ENCODE measurements at places on chromosomes 1 and 21. TPM values are rescaled to one million over a fixed set of nuclear protein-coding genes. Genes with fewer than 3 reads are reported as not detected.

Gene SLC5A9
- total RNA-seq, result 1.1 TPM

Gene LCE2C
- total RNA-seq, result not detected

Gene ASTN1
- not detected for total RNA-seq

Gene PYHIN1
- 0.98 TPM for total RNA-seq

Gene F11R
- total RNA-seq, result 173 TPM

DNA sequence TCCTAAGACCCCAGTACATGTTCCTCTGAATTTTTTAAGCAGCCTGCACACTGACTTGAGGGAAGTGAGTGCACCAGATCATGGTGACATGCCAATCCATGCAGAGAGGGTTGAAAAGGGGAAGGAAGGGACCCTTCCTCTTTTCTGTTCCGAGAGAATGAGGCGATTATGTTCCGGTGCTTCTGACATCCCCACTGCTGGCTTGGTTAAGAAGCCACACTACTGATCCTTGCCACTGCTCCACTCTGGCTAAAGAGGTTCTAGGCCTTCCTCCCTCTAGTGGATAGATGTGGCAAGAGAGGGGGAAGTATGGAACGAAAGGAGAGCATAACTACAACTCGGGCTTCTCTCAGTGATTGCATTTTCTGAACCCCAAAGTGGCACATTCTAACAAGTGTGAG is 1.8 kb upstream of the CYB5R1 start:
- DNase-seq, result peak; percentile 68

- peak; percentile 30 for DNase-seq
Observed at GRCh38 chr1:95309031-95309471, 75.0 kb downstream of the RWDD3 start.

DNA sequence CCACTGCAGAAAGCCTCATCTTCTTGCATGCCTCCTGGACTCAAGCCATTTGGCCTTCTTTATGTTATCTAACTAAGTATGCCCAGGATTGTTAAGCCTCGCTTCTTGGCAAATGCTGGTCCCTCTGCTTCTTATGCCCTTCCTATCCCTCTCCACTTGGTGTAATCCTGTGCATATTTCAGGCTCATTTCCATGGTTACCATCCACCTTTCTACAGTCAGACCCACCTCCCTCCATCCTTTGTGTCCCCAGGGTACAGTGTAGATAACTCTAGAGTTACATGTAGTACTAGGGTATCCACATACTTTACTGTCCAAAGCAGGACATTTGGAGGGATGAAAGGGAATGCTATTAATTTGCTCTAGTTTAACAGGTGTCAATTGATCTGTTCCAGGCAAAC is 6.5 kb upstream of the RNF19B start:
- DNase-seq, result no peak

GRCh38 chr21:37001441-37001840 is 5.1 kb upstream of the RIPPLY3 start:
- no peak for DNase-seq

GRCh38 chr1:206464456-206464964 is 5.8 kb upstream of the IKBKE start:
- no peak for DNase-seq

DNA sequence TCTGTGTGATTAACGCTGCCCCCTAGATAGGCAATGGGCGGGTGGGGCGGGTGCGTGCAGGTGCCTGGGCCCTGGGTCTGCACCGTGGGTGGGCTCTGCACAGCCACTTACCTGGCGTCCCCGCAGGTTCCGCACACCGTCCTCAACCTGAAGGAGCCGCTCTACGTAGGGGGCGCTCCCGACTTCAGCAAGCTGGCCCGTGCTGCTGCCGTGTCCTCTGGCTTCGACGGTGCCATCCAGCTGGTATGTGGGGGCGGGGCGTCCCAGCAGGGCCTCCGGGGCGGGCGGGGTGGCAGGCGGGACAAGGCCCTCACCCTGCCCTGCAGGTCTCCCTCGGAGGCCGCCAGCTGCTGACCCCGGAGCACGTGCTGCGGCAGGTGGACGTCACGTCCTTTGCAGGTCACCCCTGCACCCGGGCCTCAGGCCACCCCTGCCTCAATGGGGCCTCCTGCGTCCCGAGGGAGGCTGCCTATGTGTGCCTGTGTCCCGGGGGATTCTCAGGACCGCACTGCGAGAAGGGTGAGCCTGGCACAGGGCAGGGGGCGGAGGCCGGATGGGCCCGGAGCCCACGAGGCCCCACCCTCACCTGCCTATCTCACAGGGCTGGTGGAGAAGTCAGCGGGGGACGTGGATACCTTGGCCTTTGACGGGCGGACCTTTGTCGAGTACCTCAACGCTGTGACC is 22.8 kb downstream of the RNF223 start:
- no peak for DNase-seq

DNA sequence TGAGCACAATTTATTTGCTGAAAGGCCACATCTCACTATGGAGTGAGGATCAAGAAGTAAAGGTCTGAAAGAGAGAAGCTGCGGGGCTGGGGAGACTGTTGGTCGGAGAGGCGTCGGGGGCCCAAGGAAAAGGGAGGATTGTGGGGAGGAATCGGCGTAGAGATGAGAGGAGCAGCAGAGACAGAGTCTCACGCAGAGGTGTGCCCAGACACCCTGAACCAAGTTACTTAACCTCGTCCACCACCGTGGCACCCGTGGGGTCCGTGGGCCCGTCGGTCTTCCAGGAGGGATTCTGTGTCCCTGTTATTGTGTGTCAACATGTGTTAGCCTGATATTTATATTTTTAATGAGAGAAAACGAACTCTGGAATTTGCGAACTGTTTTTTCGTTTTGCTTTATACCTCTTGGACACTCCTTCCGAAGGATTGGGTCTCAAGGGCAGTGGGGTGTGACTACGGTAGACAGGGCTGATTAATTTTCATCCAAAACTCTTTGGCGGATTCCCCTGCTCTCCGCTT is 3.8 kb upstream of the NBPF1 start:
- no peak for DNase-seq

DNA sequence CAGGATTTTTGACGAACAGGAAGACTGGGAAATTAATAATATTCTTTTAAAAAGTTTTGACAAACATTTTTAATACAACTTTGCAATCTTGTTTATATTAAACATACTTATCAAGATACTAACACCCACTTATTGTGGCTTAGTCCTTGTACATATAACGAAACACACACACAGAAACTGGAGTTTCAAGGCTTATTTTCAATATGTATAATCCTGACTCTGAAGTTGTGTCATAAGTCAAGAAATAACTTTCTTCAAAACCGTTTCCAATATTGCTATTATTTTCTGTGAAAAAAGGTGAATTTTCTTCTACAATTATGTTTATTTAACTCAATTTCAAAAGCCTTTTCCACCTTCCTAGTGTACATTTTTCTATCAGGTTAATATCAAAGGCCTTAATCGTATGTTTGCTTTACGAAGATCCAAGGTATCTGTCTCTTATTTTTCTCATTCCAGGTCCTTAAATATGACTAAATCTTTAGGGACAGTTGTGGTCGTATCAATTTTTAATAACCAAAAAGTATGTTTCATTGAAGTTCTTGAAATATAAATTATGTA is 1.8 kb downstream of the CDKN2C start:
- DNase-seq, result no peak

DNA sequence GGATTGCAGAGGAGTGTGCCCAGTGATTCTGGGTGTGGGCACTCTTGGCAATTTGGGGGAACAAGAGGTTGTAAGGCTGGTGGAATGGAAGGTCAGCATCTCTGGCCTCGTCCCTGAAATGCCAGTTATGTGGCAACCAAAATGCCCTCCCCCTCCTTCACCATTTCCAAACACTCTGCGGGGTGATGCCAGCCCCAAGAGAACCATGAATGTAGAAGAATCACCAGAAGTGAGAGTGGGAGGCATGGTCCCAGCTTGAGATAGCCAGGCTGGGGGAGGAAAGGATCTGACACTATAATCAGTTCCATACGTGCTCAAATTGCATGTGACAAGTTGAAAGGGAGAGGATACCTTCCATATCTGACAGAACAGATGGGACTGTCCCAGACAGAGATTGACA is 88.7 kb upstream of the EDN2 start:
- no peak for DNase-seq

GRCh38 chr1:45198185-45198584 is 8.2 kb downstream of the ZSWIM5 start:
- DNase-seq, result no peak

- no peak for DNase-seq
Observed at GRCh38 chr1:41200728-41201127, 41.4 kb downstream of the SCMH1 start.

Measured in Calu3 (cell line).